Activated CD4-positive, alpha-beta T cell treated with anti-CD3 and anti-CD28 coated beads, Interleukin-2, Interleukin-6, amounts not matched to agents 100 ng/mL and 50 ng/mL, durations not matched to agents 16 hours and 8 hours (primary cell): ENCODE measurements at places on chromosomes 12 and 14.

GRCh38 chr12:118964988-118965387, 16.4 kb upstream of the SRRM4 start:
- no peak for DNase-seq

GRCh38 chr12:52300796-52301691, 9.7 kb upstream of the KRT81 start:
- DNase-seq = no peak

DNA sequence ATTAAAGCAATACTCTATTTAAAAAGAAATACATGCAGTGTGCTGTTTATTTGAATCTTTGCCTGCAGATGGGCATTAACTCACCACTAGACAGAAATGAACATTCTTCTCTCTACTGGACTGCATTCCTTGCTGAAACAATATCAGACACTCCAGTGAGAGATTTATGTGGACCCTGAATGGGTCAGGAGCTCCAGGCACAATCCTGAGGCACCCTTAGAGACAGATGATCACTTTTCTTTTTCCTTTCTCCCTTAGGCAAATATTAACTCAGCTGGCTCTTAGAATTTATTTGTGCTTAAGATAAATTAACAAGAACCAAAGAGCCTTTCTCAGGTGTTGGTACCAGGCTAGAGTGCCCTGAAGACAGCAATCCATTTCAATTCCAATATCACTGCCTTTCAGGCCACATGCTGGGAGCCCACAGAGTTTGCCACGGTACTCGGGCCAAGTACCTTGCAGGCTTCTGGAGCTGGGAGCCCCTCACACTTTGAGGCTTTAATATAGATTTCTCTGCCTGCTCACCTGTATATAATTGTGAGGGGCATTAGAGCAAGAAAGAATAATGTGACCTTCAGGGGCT, 173.0 kb downstream of the EMP1 start:
- DNase-seq = no peak

DNA sequence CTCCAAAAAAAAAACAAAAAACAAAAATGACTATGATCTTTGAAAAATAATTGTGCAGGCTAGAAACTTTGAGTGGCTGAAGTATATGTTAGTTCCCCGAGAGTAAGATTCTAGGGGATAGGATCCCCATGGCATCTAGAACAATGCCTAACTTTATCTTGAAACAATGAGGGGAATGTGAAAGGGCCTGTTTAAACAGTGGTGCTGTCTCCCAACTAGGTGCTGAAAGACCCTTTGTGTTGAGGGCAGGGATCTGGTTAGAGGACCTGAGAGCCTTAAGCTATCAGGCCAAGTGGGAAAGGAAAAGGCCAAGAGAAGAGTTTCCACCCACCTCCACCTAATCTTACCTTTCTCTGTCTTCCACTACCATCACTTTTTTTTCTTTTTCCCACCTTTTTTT, 6.8 kb upstream of the YLPM1 start:
- no peak for DNase-seq

DNA sequence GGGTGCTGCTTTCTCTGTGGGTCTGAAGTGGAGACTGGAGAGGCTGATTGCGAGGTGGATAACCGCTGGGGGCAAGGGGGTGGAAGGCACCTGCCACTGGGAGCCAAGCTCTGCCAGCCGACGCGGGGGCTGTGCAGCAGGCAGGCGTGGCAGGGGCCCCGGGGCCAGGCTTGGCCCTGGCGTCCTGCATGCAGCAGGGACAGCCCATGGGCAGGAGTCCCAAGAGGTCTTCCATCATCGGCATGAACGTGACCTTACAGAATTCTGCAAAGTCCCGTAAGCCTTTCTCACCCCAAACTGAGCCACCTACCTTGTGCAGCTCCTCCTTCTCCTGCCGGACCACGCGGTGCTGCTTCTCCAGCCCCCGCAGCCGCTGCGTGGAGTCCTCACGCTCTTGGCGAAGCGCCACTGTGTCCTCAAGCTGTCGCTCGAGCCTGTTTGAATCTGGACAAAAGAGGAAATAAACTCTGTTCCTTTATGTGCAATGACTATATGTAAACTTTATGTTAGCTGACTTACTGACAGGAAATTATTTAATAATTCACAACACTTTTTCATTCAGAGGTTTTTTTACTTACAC, 51.3 kb downstream of the AMN start:
- no peak for DNase-seq

DNA sequence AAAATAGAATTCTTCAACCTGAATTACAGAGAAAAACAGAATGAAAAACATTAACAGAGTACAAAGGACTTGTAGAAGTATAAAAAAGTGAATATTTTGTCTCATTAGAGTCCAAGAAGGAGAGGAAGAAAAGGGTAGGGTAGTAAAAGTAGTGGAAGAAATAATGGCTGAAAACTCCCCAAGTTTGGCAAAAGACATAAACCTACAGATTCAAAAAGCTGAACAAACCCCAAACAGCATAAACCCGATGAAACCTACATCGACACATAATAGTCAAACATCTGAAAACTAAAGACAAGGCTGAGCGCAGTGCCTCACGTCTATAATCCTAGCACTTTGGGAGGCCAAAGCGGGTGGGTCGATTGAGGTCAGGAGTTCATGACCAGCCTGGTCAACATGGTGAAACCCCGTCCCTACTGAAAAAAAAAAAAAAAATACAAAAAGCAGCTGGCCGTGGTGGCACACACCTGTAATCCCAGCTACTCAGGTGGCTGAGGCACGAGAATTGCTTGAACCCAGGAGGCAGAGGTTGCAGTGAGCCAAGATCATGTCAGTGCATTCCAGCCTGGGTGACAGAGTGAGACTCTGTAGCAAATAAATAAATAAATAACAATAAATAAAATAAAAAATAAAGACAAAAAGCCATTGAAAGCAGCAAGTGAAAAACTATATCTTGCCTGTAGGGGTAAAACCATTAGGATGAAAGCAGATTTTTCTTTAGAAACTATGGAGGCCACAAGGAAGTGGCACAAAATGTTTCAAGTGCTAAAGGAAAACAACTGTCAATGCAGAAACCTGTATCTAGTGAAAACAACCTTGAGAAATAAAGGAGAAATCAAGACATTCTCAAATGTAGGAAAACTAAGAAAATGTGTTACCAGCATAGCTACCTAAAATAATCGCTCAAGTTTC, 11.4 kb downstream of the TIMM9 start:
- DNase-seq = no peak

GRCh38 chr14:26870096-26870495, 272.3 kb upstream of the NOVA1 start:
- DNase-seq = no peak

DNA sequence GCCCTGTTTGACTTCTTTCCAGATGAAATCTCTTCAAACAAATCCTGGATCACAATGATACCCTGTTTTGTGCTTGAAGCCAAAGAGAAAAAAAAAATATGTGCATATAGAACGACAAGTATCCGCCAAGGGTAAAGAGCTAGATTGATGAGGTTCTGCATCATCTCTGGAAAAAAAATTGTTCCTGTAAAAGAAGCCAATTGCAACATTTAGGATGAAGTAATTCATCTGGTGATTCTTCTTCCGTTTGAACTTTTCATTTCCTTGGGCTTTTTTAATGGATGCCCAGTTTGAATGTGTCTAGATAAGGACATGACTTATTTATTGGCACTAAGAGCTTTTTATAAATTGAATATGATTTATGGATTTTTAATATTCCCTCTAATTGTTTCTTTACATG, 38.1 kb upstream of the NPAS3 start:
- DNase-seq = no peak
